ENCODE measurements at places on chromosomes 16 and 17. TPM values are rescaled to one million over a fixed set of nuclear protein-coding genes. Genes with fewer than 3 reads are reported as not detected.

The NPIPB6 gene
- total RNA-seq: not detected

The KRTAP4-7 gene
- total RNA-seq: not detected

The MT1E gene
- total RNA-seq: 103 TPM

The ITGAX gene
- total RNA-seq: 0.34 TPM

The LLGL2 gene
- 14.8 TPM for total RNA-seq

The HCRT gene
- total RNA-seq: not detected

The C16orf89 gene
- not detected for total RNA-seq

The ASIC2 gene
- 0.17 TPM for total RNA-seq

The CLEC3A gene
- total RNA-seq: not detected

The DPEP1 gene
- total RNA-seq: 2.7 TPM

The PRPSAP2 gene
- 51.9 TPM for total RNA-seq

The KCTD19 gene
- total RNA-seq: not detected

The NOG gene
- total RNA-seq: 0.23 TPM

The CIITA gene
- 0.28 TPM for total RNA-seq

The SNX20 gene
- 0.70 TPM for total RNA-seq

The NT5C gene
- 48.8 TPM for total RNA-seq

The SECTM1 gene
- 3.6 TPM for total RNA-seq

The CDC27 gene
- 201 TPM for total RNA-seq

The NF1 gene
- total RNA-seq: 39.1 TPM

The SCNN1G gene
- 0.68 TPM for total RNA-seq

The RNF135 gene
- 4.1 TPM for total RNA-seq

The SHCBP1 gene
- 9.7 TPM for total RNA-seq

The ZNF830 gene
- 17.5 TPM for total RNA-seq

The TMEM114 gene
- total RNA-seq: not detected

The LPO gene
- not detected for total RNA-seq

The NTN3 gene
- not detected for total RNA-seq

The EPOP gene
- 0.65 TPM for total RNA-seq

The NAGS gene
- 6.8 TPM for total RNA-seq

The CDH5 gene
- total RNA-seq: 713 TPM

The RASD1 gene
- 6.3 TPM for total RNA-seq

The SLC16A11 gene
- total RNA-seq: 1.1 TPM

The TNP2 gene
- not detected for total RNA-seq

The CCL17 gene
- total RNA-seq: not detected

The KRT20 gene
- total RNA-seq: not detected

The KCNH4 gene
- total RNA-seq: under 0.01 TPM

The CCL1 gene
- total RNA-seq: not detected

The DYNLL2 gene
- total RNA-seq: 17.2 TPM

The KRTAP4-6 gene
- total RNA-seq: 0.19 TPM

The CAPNS2 gene
- 1.7 TPM for total RNA-seq

The ST3GAL2 gene
- 61.2 TPM for total RNA-seq

The MGAT5B gene
- 0.34 TPM for total RNA-seq

The P2RX5 gene
- total RNA-seq: 0.23 TPM

The CHTF8 gene
- total RNA-seq: 160 TPM

The PRKCB gene
- total RNA-seq: not detected

The NKD1 gene
- total RNA-seq: 0.14 TPM

The PPY gene
- total RNA-seq: not detected

The ZG16 gene
- total RNA-seq: not detected

The PITPNM3 gene
- total RNA-seq: 0.34 TPM

The TBC1D3 gene
- total RNA-seq: not detected

The NOTUM gene
- not detected for total RNA-seq

The AANAT gene
- total RNA-seq: not detected

The FAM20A gene
- total RNA-seq: not detected

The LCAT gene
- 6.5 TPM for total RNA-seq

The SP6 gene
- total RNA-seq: 3.1 TPM

Data from dermis blood vessel endothelial cell (primary cell).